ENCODE measurements at places on chromosomes 13 and 19.

DNA sequence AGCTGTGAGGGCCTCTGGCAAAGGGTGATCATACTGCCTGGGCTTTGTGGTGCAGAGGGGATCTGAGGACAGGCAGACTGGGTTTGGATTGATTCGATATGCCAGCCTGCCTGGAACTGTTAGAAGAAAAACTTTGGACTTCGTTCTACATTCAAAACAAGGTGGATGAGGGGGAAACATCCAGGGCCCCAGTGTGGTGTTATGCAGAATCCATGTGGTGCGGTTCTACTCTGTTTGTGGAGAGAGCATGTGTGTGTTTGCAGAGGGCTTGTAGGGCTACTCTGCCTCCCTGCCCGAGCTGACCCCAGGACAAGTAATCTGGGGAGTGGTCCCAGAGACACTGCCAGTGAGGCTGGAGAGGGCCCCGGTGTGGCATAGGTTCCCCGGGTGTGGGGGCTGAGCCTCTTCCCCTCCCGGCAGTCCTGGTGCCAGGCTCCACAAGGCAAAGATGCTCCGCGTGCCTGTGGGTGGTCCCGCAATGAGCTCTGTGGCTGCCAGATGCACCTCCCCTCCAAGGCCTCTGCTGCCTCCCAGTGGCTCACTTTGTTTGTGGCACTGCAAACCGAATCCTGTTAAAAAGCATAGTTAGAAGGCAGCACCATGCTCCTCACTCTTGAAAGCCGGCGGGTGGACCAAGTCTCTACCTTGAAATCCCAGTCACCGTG lies 22.3 kb upstream of the TFDP1 start:
- peak; percentile 51 for DNase-seq

GRCh38 chr19:53254411-53255341 lies at the start of gene ZNF677:
Gene ZNF677 (minus strand): TSS chr19:53254873. CDS start chr19:53251550, 3,323 bp downstream.
- peak; percentile 55 for DNase-seq

GRCh38 chr19:51626675-51627074 lies 3.5 kb downstream of the SIGLEC5 start:
- DNase-seq = no peak

GRCh38 chr13:32390048-32390447 lies 37.9 kb downstream of the N4BP2L1 start:
- DNase-seq = no peak

- peak; percentile 2 for DNase-seq
Measured at GRCh38 chr13:68927387-68928026, 1180.1 kb upstream of the ATXN8OS start.
